ENCODE measurements at places on chromosomes 12 and 14.

DNA sequence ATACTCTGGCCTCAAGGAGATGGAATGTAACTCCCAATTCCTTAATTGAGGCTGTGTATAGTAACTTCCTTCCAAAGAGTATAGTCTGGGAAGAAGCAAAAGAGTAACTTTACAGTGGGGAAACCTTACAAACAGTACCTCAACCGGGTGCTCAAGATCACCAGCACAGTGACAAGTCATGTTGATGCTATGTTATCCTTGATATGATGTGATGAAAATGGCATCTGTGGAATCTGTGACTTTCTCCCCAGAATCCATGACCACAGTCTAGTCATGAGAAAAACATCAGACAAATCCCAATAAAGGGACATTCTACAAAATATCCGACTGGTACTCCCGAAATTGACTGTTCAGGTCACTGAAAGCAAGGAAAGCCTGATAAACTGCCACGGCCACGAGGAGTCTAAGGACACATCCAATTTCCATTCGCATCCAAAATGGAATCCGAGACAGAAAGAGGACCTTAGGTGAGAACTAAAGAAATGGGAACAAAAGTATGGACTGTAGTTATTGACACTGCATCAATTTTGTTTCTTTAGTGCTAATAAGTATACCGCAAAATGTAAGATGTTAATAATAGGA lies 97.3 kb upstream of the FRMD6 start:
- peak; percentile 99 for DNase-seq

- no peak for DNase-seq
Measured at GRCh38 chr12:60981473-60981872, 1278.7 kb upstream of the USP15 start.

GRCh38 chr14:103072595-103073366 lies 11.2 kb upstream of the LBHD2 start:
- no peak for DNase-seq

- DNase-seq: no peak
Measured at GRCh38 chr14:31877255-31877798, 199.8 kb upstream of the ARHGAP5 start.
